ENCODE measurements at places on chromosomes 7 and 10.

DNA sequence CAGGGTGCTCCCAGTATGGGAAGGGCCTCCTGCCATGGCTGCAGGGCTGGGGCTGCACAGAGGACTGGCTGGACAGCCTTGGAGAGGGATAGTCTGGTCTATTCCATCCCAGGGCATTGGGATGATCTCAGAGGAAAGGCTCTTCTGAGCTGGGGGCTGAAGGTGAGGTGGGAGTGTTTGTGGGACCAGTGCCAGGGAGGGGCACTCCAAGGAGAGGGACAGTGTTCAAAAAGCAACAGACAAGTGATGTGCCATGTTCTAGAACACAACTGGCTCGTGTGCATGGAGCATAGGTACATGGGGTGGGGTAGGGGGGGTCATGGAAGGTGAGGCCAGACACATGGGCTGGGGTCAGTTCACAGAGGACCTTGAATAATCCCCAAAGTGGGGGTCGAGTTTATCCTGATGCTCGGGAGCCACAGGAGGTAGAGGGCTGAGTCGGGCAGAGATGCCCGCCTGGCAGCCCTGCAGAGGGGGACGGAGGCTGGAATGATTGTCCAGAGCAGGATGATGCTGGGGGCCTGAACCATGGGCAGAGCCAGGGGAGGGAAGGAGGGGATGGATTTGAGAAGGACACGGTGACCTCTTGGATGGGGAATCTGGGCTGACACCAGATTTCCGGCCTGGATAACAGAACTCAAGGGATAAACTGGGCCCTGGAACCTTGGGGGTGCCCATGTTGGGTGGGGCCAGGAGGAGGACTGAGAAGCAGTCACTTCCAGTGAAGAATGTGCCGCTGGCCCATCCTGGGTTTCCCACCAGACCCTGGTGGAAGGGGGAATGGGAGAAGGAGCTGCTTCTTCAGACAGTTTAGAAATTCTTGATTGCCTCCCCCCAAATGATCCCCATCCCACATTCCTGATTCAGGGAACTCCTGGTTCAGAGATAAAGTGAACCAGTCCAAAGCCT is 50.4 kb downstream of the NEURL1 start:
- no peak for DNase-seq

DNA sequence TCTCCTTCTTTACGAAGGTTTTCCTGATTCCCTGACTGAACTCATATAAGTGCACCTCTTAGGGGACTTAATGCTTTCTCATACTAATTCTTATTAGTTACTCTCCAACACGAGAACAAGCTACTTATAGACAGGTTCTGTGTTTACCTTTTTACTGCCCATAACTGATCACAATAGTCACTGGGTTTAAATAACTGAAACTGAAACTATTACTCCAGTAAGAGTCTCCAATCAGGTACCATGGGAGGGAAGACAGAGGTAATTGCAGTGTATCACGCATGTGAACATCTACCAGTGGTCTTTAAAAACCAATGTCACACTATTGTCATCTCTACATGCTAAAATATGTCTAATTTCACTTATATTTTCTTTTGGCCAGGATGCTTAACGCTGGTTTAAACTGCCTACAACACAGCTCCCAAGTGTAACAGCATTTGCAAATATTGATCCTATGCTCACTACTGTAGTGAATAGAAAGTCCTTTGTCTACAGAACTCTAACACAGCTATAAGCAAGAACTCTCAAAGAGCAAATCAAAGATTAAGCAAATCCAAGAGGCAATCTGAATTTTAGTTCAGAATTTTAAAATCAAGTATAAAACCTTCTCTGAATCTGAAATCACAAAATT is 3.6 kb downstream of the GDI2 start:
- DNase-seq: peak; percentile 34

GRCh38 chr7:157323401-157323800 is 13.4 kb upstream of the DNAJB6 start:
- DNase-seq: no peak

GRCh38 chr10:80890146-80890545 is 352.4 kb downstream of the SH2D4B start:
- no peak for DNase-seq

DNA sequence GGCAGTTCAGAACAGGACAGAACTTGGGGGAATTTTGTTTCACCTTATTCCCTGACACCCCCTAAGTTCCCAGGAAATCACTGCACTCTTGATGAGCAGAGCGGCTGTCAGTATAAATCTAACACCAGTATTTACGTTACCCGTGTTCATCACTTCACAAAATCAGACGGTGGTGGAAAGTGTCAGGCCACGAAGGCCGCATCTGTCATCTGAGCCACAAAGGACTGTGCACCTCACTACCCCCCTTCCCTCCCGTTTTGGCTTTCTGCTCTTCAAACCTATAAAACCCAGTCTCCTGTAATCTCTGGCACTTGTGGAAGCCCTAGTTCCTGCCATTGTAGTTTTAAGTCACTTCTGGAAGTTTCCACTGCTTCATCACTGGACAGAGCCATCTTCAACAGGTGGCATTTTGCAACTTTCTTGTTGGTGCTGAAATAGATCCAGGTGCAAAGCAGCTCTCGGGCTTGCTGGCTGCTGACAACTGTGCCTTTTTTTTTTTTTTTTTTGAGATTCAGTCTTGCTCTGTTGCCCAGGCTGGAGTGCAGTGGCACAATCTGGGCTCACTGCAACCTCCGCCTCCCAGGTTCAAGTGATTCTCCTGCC is 9.5 kb downstream of the ZFAND2A start:
- no peak for DNase-seq

DNA sequence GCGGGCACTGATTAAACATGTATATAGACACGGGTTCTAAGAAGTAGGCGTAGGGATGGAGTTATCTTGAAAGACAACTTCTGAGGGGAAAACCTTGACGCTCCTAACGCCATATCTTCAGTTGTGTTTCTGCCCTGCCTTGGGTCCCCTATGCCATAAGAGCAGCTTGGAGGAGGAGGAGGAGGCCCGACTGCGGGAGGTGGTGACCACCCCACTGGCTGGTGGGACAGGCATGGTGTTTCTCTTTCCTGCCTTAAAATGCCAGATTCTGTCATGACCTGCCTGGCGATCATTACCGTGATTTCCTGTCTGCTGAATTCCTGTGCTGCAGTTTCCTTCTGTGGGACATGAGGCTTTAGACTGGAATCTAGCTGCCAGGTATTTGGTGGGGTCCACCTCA is 15.9 kb downstream of the ZNF783 start:
- DNase-seq: no peak

- peak; percentile 50 for DNase-seq
These were observed 119.7 kb downstream of the ABLIM1 start for GRCh38 chr10:114538181-114538906.

GRCh38 chr7:4013793-4014192 is 668.3 kb upstream of the FOXK1 start:
- no peak for DNase-seq

DNA sequence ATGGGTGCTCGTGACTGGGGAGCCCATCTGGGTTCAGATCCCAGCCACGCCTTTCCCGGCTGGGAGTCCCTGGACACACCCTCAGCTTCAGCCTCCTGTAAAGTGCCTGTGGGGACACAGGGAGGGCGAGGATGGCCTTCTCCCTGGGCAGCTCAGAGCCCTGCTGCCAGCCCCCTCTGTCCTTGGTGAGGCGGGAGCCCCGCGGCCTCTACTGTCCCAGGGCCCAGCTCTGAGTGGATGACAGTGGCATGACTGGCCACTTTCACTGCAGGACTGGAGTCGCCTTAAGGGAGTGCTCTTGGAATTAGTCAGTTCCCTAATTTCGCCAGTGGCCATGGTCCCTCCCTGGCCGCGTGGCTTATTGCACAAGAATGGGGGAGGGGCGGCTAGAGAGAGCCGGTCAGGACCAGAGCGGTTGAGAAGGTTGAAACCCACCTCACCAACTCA is 4.6 kb downstream of the BRI3 start:
- DNase-seq: no peak

- DNase-seq: no peak
These were observed 180.7 kb upstream of the KAT6B start for GRCh38 chr10:74645692-74646091.

Data from CD4-positive, alpha-beta T cell treated with Interleukin-15 for 4 hours (primary cell).